Endothelial cell (in vitro differentiated cells): ENCODE measurements at places on chromosomes 6 and 20.
A peak's percentile ranks its signal among the peaks of the same experiment; 100 is the strongest.

DNA sequence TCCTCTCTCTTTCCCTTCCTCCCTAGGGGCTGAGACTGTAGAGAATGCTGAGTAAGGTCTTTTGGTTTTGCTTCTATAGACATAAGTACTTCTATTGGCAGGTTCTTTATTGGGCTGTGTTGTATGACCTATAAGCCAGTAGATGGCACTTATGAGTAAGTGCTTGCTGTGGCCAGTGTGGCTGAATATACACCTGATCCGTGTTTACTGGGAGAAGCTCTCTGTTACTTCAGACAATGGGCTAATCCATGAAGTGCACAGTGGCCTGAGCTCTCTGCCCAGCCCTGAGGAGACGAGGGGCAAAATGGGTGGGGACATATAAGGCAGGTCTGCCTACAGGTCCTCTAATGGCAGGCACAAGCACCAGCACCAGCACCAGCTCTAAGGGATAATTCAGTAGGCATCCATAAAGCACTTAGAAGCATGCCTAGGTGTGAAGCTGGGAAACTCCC is 610.3 kb downstream of the RNF144B start:
- DNase-seq, result no peak

DNA sequence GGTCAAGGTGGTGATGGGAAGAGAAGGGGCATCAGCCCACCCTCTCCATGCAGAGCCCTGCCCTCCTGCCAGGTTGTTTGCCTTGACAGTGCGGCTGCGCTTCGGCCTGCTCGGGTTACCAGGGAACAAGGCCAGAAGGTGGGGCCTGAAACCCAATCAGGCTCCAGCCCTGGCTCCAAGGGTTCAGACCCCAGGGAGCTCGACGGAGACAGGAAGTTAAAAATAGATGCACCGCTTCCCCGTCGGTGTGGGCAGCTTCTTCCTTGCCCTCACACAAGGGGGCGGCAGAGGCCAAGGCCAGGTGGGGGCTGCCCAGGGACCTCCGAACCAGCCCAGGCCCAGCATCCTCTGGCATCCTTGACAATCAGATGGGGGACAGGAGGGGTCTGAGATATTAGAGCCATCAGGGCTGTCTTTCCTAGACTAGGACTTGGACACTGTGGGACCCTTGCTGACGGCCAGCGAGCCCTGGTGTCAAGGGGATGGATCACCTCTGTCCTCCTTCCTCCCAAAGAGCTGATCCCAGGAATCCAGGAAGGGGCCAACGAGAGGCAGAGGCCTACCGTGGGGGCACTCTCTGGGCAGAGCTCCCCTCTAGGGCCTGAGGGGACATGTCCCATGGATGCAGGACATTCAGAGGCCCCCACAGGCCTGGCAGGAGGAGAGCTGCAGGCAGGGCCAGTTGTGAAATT is 65.2 kb downstream of the RIPOR3 start:
- peak; percentile 69 for DNase-seq

- peak; percentile 69 for DNase-seq
Measured at GRCh38 chr6:167699141-167699931, 127.4 kb upstream of the AFDN start.

- no peak for DNase-seq
Measured at GRCh38 chr20:34544109-34544796, 14.3 kb upstream of the MAP1LC3A start.

DNA sequence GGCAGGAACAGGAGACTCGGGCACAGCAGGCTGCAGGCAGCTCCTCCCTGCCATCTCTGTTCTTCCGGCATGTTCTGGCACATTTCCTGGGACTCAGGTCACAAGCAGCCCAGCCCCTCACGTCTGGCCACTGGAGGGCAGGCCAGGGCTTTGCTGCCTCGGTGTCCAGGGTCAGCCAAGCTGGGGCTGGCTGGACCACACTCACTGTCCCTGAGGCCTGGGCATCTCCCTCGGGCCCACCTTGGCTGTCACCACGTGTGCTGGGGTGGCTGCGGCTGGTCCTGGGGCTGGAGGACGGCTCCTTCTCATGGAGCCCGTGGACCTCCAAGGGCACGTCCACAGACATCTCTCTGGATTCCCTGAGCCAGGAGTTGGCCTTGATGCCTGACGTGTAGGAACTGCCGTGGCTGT is 18.5 kb downstream of the FRMD1 start:
- DNase-seq, result peak; percentile 67

GRCh38 chr6:107409942-107410341 is 49.4 kb downstream of the PDSS2 start:
- DNase-seq, result no peak

GRCh38 chr20:64116541-64117431 is 9.4 kb upstream of the NPBWR2 start:
- DNase-seq, result no peak

- DNase-seq, result no peak
Measured at GRCh38 chr6:5208471-5208971, 52.2 kb downstream of the LYRM4 start.

DNA sequence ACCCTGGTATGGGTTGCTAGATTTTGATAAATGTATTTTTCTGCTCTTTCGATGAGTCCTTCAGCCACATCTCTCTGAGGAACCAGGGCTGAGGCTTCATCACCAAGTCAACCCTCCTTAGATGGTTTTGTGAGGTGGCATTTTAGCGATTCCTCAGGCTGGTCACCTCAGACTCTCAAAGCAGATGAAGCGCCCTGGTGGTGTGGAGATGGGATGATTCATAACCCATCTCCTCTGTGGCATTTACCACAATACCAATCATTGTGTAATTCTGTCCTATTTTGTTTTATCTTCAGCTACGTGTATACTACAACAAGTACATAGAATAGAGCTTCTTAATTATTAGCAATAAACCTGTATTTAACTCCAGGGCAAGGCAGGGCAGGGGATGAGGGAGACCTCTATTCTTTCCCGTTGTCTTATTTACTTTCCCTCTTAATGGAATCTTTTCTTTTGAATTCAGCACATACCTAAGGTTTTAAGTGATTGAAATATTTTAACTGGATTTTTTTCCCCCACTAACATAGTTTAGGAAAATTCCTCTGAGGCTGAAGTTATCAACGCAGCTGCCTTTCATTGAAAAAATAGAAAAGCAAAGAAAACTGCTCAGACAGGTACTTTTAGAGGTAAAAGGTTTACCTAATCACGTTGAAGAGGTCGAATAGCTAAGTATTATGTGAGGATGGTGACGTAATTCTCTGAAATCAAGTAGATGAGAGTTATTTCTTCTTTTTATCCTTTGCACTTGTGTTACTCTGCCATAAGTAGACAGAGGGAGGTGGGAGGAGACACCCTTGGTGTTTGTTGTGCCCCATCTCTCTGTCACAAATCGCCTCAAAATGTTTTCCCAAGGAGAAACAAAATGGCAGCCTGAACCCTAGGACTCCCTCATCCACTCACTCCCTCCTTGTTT is 57.4 kb upstream of the EDN3 start:
- no peak for DNase-seq

DNA sequence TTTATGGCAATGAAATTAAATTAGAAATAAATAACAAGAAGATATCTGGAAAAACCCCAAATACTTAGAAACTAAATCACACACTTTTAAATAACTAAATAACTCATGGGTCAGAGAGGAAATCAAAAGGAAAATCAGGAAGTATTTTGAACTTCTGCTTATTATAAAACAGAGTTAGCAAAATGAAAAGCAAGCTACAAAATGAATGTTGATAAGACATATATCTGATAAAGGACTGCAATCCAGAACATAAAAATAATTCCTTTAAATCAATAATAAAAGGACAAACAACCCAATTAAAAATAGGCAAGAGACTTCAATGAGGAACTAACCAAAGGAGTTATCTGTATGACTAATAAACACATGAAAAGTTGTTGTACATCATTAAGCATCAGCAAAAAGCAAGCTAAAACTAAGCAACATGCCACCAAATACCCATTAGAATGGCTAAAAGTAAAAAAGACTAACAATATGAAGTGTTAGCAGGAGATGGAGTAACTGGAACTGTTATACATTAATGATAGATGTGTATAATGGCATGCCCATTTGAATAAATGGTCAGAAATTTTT is 38.9 kb upstream of the STMND1 start:
- no peak for DNase-seq

GRCh38 chr20:49814057-49814694 is 1.5 kb downstream of the SLC9A8 start:
- DNase-seq, result no peak

GRCh38 chr6:84019141-84019841 is 14.3 kb upstream of the MRAP2 start:
- DNase-seq, result no peak

- DNase-seq, result no peak
Measured at GRCh38 chr6:133827766-133828165, 61.1 kb upstream of the TCF21 start.

- DNase-seq, result no peak
Measured at GRCh38 chr20:3334156-3334943, 73.1 kb downstream of the DNAAF9 start.

DNA sequence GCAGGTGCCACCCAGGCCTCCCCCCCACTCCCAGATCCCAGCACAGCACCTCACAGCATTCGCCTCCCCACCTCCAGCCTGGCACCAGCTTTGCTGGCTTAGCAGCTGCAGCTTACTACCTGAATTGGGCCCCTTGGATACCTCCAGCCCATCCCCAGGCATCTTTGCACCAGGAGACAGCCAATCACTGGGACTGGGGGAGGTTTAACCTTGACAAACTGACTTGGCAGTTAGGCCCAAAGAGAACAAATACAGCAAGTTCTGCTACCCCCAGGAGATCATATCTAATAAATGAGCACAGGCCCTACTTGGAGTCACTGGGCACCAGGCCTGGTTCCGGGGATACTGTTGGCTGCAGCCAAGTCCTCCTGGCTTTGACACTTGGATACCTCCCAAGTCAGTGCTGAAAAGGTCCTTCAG is 8.8 kb downstream of the PDRG1 start:
- DNase-seq, result no peak

DNA sequence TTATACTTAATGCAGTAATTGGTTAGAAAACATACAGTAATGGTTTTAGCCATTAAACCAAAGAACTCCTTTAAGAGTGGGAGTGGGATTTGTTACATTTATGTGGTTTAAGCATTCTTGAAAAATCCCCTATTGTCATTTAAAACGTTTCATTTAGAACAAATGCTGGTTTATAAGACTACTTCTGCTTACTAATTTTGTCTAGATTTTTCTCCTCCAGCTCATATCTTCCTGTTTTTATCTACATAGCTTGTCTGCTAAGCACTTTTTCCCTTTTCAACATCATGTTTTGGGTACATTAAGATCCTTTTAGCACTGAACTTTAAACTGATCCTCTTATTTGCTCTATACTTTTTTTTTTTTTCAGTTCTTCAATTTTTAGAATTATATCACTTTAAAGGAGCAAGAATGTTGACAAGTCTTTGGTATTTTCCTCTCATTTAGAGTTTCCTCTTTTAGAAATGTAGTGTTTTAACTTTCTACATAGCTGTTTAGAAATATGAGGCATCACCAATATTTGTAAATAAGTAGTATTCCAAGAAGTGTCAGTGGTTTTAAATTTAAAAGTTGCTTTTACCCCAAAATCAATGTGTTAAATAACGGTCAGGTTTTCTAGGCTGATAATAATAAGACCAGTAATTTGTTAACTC is 80.9 kb downstream of the SESN1 start:
- DNase-seq, result no peak

DNA sequence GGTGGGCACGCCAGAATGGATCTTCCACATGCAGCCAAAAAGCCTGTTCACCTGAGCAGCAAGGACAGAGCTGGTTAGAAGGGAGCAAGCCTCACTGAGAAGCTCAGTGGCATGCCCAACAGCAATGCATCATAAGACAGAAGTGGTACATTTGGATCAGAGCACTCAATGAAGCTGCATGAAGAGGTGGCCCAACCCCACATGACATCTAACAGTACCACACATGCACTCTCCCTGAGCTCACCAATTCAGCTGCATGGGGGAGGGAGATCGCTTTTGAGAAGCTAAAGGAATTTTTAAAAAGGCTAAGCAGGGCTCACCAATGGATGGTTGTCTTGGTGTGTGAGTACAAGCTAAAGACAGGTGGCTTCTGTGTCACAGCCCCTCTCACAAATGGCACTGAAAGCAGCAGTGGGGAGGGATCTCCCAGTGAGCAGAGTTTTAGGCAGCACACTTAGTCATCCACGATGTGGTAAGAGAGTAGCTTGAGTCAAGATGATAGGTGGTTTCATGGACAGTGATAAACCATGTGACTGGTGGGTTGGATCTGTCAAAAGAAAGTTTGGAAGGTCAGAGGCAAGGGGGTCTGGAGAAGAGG is 166.6 kb upstream of the TAB2 start:
- no peak for DNase-seq

GRCh38 chr6:43951063-43951755 is 176.0 kb downstream of the MRPL14 start:
- DNase-seq, result peak; percentile 58

GRCh38 chr6:85124472-85125354 is 325.2 kb upstream of the NT5E start:
- DNase-seq, result no peak

- no peak for DNase-seq
Measured at GRCh38 chr20:41984031-41984430, 365.9 kb upstream of the CHD6 start.

GRCh38 chr6:127869183-127869582 is 31.7 kb downstream of the THEMIS start:
- DNase-seq, result no peak

- DNase-seq, result no peak
Measured at GRCh38 chr6:152301021-152301764, 336.0 kb downstream of the SYNE1 start.

- DNase-seq, result peak; percentile 90
Measured at GRCh38 chr6:3990692-3991491, 88.0 kb downstream of the FAM217A start.

GRCh38 chr6:168368936-168369335 is 49.4 kb upstream of the DACT2 start:
- no peak for DNase-seq

DNA sequence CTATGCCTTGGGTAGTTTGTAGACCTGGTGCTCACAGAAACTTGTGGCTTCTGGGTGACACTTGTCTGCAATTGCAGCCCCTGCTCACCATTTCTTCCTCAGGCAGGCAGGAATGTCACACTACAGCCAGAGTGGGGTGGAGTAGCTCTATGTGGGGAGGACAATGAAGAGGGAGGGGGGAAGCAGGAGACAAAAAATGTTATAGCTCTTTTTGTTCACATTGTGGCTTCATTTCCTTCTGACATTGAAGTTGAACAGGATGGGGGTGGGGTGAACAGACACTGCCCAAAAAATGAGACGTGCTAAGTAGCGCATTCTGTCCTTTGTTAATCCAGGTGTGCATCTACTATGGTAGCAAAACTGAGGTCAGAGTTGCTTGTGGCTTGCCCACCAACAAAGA is at the start of gene THEMIS:
Gene THEMIS (minus strand): TSS at position 124 of the 400 bp plus-strand sequence. CDS start 126 bp downstream, outside the sequence.
- DNase-seq, result no peak

- DNase-seq, result no peak
Measured at GRCh38 chr6:48429021-48429420, 318.0 kb upstream of the PTCHD4 start.

DNA sequence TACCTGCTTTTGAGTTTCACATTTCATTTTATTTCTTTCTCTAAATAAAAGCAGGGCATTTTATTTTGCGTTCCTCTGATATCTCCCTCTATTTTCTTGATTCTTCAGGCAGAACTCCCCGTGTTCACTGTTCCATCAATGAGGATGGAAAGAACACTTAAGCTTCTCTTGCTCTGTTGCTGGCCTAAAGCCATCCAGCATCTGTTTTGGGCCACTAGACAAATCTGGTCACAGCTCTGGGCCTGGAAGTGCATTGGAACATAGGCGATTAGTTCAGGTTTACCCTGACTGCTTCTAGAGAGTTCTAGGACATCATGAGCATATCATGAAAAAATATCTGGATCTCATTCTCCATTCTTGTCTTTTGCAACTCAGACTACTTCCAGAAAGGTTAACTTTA is 611.2 kb downstream of the UTRN start:
- DNase-seq, result no peak
